SK-MEL-5 (cell line): ENCODE measurements at places on chromosomes 6 and 20.

- no peak for DNase-seq
Observed at GRCh38 chr6:105763866-105764265, 322.3 kb upstream of the PRDM1 start.

- DNase-seq = no peak
Observed at GRCh38 chr20:25549843-25550477, 35.4 kb downstream of the NINL start.

GRCh38 chr20:4090756-4091489 lies 75.6 kb upstream of the RNF24 start:
- peak; percentile 46 for DNase-seq

DNA sequence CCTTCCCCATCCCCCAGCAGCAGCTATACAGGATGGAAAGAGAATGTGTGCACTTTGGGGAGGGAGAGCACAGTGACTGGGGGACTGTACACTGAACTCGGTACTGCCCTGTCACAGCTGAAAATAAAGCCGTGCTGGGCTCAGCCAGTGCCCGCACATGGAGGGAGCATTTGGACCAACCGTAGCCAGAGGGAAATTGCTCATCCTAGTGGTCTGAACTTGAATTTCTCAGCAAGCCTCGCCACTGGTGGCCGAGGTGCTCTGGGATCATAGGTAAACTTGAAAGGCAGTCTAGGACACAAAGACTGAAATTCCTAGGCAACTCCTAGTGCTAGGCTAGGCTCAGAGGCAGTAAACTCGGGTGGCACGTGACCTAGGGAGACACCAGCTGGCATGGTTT lies 61.0 kb downstream of the DZANK1 start:
- DNase-seq = no peak

DNA sequence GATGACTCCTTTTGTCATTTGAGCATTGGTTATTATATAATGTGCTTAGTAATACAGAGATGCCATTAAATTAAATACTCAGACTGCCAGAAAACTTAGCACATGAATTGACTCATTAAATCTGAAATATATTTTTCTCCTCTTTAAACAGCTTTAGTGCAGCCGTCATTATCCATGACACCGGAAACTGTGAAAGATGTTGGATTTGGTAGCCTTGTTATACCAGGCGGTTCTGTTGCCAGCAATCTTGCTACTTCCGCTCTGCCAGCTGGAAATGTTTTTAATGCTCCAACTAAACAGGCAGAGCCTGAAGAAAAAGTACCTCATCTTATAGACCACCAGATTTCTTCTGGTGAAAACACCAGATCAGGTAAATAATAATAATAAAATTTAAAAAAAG lies 97.6 kb downstream of the SCAF8 start:
- DNase-seq = no peak

GRCh38 chr20:58649288-58650180 lies 1.5 kb upstream of the STX16 start:
- DNase-seq = no peak

DNA sequence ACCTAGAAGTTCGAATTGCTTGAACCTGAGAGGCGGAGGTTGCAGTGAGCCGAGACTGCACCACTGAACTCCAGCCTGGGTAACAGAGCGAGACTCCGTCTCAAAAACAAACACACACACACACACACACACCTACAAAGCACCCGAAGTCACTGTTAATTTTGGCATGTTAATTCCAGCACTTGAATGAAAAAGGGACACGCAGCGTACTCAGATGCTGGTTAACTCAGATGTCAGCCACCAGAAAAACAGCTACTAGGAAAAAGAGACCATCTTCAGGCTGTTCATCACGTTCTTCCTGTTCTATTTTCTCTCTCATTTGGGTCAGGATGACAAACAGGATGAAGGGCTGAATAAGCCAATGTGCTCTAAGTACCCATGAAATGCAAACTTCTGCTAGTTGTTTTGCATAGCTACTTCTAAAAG lies 46.9 kb downstream of the BLOC1S5 start:
- DNase-seq = no peak

GRCh38 chr6:83536647-83537589 lies 24.6 kb downstream of the PRSS35 start:
- DNase-seq = no peak

- DNase-seq = no peak
Observed at GRCh38 chr6:93849857-93850256, 430.5 kb upstream of the EPHA7 start.

DNA sequence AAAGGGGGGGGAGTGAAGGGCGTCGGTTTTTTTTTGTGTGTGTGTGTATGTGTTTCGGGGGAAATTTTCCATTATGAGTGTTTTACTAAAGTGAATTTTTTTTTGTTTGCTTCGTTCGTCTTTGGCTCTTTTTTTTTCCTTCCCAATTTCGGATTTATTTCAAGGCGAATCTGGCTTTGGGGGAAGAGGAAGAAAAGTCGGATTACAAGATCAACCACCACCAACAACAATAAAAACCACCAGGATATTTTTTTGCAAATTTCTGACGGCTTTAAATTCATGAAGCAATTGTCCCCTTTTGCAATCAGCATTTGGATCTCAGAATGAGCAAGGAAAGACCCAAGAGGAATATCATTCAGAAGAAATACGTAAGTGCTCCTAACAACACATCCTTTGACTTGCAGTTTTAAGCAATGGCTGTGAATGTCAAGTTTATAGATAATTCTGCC lies 372 bp downstream of the JARID2 start:
- no peak for DNase-seq

DNA sequence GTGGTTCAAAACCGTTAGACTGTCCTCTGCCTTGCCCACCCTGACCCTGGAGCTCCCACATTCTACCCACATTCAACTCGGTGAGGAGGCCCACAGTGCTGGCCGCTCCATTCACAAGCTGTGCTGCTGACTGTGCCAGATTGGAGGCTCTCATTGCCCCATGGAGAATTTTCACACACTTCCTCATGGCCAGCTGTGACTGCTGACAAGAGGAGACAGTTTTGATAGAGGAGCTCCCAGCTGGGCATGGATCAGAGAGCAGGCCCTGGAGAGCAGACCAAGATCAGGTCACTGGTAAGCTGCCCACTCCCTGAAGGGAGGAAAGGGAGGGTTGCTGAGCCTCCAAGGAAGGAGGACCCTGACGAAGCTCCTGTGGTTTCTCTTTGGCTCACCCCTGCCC lies 246.1 kb upstream of the RIN2 start:
- DNase-seq = no peak

GRCh38 chr6:166206510-166207283 lies 39.0 kb upstream of the TBXT start:
- no peak for DNase-seq

DNA sequence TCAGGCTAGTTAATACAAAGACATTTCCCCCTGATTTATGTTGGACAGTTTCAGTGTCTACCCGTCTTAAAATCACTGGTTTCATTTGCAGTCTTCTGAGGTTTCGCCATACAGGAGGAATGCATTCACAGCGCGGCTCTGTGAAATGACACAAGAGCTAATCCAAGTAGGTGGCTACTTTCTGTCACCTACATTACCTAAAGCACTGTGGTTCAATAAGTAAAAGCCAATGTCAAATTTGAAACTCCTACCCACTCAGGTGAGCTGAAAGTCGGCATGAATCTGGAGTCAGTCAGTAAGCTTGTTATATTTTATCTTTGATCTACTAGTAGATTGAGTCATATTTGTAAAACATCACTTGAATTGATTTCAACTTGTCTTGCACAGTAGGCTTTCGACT lies 370.8 kb downstream of the LAMA2 start:
- no peak for DNase-seq

DNA sequence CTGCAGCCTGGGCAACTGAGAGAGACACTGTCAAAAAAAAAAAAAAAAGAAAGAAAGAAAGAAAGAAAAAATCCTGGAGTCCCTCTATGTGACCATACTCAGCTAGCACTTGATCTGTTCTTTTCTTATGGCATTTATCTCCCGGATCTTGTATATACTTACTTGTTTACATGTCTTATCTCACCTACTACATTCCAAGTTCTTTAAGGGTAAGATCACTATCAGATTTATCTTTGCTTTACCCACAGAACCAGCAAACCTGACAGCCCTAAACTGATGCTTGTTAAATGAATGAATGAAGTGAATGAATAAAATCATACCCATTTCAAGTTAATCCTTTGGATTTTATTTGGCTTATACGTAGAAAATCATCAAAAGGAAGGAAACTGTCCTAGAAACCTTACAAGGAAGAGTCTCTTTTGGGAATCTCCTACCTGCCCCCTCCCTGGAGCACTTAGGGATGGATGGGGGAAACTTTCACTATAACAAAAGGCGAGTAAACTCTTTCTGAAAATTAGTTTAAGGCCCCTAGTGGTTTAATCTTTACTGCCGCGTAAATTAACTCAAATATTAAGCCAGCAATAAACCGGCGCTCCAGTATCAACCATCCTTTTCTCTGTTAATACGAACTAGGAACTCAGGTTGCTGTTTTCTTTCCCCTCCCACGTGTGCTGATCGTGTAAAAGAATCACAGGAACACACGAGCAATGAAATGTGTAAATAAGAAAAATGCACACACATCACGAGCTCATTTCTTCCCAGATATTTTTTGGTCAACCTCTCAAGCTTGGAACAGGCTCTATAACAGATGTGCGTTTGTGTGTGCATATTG lies 1.3 kb upstream of the UTRN start:
- peak; percentile 4 for DNase-seq

DNA sequence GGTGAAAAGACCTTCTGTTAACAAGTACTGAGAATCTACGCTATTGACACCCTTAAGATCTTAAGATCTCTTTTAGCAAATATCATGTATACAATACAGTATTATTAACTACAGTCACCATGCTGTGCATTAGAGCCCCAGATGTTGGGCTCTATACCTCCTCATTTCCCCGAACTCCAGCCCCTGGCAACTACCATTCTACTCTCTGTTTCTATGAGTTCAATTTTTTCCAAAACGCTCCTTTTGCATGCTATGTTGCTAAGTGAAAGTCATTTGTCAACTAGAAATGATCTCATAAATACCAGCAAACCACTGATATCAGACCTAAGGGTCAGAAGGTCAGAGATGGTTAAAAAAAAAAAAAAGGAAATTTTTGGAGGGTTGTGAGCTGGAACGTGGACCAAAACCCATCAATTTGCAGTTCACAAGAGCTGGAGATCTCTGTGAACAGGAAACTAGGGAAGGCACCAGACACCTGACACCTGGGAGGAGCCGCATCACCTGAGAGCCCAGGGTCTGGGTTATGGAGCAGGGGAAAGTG lies 122.0 kb upstream of the KCNK16 start:
- DNase-seq = no peak

DNA sequence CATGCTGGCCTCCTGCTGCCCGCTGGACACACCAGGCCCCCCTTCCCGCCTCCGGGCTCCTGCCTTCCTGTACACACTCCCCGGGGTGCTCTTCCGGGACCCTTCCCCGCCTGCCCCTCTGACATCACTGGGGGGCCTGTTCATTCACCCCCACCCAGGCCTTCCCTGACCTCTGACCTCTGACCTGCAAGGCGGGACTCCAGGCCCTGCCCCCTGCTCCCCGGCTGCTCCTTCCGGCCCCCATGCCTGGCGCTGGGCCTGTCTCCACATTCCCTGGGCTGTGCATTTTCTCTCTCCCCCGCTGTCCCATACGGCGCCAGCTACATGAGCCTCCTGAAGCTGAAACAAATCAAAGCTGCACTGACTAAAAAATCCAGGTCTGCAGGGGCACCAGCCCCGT lies 71.6 kb upstream of the GATA5 start:
- no peak for DNase-seq

DNA sequence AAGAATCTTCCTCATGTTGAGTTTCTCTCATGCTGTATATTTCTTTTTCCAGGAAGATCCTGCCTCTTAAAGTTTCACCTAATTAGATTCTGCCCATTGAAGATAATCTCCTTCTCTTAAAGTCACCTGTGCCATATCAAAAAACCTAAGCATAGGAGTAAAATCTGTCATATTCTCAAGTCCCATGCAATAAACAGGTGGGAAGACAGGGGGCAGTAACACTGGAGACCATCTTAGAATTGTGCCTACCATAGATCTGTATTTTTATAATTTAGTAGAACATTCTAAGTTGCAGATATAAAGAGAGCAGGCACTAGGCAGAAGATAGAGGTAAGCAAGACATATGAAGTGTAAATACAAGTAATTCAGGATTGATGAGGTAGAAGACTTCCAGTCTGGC lies 763.5 kb upstream of the MANEA start:
- no peak for DNase-seq

GRCh38 chr20:40643891-40644290 lies 45.1 kb downstream of the MAFB start:
- no peak for DNase-seq

DNA sequence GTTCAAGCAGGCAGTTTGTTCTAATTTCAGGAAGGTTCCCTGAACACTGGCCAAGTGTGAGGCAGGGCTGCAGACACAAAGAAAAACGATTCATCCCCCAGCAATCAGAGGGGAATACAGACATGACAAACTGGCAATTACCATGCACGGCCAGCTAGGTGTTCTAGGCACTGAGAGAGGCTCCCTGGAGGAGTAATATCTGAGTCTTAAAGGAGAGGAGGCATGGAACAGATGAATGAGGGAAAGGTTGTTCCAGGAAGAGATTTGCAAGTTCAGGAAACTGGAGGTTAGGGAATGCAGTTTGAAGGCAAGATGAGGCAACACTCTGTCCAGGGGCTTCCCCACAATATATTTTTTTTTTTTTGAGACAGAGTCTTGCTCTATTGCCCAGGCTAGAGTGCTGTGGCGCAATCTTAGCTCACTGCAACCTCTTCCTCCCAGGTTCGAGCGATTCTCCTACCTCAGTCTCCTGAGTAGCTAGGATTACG lies 11.1 kb downstream of the RRAGD start:
- no peak for DNase-seq

- DNase-seq = no peak
Observed at GRCh38 chr6:138454981-138455706, 44.1 kb downstream of the NHSL1 start.

DNA sequence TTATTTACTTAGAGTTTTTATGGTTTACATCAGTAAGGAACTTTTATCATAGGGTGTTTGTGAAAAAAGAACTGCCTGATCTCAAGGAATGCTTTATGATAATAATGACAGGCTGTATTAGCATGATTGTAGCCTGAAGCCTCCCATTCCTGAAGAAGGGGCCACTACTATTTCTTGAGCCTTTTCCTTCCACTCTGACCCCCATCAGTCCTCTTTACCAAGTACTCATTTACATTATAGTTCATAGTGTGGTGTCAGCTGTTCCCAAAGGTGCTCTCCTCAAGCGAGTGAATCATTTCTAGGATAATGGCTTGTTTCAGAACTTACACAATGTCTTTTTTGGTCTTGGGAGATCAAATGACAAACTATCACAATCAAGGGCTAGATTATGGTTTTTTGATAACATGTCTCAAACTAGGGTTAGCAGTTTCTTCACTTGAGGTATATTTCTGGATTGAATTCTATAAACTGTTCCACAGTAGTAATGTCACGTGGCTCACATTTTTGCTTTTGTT lies 283.6 kb downstream of the CDKAL1 start:
- peak; percentile 89 for DNase-seq

GRCh38 chr6:148240861-148241477 lies 101.7 kb upstream of the SASH1 start:
- DNase-seq = no peak

GRCh38 chr20:11521476-11522365 lies 396.0 kb upstream of the BTBD3 start:
- no peak for DNase-seq

DNA sequence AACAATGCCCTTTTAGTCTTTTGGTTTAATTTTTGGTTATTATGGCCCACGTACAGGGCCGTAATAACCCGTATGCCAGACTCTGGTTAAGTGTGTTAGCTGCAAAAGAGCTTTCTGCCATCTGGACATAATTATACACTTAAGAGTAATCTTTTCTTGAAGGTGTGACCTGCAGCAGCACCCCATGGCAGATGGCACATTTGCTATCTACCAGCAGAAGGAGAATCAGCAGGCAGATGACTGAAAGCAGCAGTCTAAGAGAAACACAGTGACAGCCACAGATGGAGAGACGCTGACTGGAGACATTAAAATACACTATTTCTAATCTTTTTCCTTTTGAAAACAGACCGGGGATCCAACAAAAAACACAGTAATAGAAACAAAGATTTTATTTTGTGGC lies 18.7 kb downstream of the ASF1A start:
- DNase-seq = no peak
